ENCODE measurements at places on chromosomes 16 and 17.
A peak's percentile ranks its signal among the peaks of the same experiment; 100 is the strongest.

- DNase-seq: no peak
Observed at GRCh38 chr17:320809-321385, 31.7 kb downstream of the RPH3AL start.

GRCh38 chr17:64036198-64036922 lies 15.9 kb upstream of the ICAM2 start:
- no peak for DNase-seq

DNA sequence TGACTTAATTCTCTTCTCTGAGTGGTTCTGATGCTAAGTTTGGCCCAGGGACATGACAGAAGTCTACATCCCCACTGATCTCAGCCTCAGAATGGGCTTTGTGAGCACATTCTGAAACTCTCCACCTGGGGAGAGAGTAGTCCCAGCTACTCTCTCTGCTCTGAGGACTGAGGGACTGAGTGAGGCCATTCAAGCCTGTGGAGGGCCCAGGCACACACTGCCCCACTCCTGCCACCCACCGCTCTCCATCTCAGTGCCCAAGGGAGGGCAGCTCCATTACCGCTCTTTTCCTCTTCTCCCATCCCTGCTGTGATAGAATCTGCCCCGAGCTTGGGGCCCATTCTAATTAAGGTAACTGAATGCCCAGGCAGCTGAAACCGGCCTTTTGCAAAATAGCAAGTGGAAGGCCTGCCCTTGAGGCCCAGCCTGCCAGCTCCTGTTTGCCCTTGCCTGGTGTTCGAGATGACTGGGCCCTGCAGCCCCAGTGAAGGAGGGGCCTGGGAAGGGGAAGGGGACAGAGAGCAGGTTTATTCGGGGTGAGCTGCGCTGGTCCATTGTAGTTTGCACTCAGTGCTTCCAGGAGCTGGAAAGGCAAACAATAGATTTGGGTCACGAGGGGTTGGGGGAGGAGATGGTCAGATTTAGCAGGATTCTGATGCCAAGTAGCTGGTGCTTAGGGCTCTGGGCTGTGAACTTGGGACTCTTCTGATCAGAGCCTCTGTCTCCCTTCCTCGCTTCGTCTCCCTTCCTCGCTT lies 76.2 kb downstream of the RAB11FIP4 start:
- no peak for DNase-seq

DNA sequence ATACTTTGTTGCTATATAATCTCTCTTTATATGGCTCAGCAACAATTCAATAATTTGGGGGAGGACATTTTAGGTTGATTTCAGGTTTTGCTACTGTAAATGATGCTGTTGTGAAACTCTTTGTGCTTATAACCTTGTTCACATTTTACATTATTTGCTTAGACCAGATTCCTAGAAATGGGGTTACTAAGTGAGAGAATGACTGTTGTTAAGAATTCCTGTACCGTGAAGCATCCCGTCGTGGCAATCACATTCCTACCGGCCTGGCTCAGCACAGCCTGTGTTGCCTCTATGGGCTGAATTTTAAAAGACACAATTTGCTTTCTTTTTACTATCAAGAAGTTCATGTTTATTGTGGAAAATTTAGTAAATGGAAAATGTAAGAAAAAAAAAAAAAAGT lies 31.4 kb downstream of the B9D1 start:
- DNase-seq: no peak

DNA sequence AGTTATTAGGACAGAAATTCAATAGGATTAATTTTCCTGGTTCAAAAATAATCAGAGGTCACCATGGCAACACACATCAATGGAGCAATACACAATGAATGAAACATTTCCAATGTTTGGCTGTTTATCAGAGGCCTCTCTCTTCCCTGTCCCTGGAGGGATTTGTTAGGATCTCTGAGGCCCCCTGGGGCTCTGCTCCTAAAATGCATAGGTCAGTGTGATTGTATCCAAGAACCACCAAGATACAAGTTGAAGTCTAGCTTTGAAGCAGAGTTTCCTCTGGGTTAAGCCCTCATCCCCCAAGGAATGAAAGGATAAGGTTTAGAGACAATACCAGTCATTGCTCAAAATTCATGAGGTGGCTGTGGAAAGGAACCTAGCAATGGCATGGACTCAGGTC lies 561.2 kb upstream of the C16orf82 start:
- DNase-seq: no peak

- peak; percentile 63 for DNase-seq
Observed at GRCh38 chr17:77882481-77883212, 75.9 kb upstream of the TNRC6C start.

DNA sequence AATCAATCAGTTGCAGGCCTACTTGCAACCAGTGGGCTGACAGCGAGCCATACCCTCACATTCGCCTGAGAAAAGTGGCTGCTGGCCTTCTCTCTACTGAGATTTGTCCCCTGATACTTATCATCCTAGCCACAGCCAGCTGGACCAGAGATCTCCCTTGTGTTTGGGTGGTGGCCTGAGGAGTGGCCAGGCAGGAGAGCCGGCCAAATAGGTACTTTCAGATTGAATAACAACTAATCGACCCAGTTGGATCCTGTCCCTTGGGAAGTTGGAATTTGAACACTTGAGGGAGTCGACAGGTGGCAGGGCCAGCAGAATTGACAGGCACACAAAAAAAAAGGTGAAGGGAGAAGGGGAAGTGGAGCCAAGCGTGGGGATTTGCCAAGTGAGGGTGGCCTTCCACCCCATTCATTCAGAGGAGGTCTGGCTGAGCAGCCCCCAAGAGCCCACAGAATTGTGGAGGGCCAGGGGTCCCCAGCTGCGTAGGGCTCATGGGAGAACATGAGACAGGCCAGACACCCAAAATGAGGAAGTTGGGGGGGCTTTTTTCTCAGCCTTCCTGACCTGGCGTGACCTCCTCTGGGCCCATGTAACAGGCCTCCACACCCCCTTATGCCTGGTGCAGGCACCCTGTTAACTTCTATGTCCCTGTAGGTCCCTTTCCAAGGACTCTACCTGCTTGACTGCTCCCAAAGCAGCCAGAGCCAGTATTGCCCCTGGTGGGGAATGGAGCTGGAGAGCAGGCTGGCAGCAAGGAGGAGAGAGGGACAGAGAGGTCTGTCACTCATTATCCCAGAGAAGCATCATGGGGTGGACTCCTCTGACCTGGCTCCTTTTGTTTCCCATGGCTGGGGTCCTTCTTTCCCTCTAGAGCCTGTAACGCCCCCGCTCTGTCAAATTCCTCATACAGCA lies 2.9 kb upstream of the RANGRF start:
- DNase-seq: no peak

DNA sequence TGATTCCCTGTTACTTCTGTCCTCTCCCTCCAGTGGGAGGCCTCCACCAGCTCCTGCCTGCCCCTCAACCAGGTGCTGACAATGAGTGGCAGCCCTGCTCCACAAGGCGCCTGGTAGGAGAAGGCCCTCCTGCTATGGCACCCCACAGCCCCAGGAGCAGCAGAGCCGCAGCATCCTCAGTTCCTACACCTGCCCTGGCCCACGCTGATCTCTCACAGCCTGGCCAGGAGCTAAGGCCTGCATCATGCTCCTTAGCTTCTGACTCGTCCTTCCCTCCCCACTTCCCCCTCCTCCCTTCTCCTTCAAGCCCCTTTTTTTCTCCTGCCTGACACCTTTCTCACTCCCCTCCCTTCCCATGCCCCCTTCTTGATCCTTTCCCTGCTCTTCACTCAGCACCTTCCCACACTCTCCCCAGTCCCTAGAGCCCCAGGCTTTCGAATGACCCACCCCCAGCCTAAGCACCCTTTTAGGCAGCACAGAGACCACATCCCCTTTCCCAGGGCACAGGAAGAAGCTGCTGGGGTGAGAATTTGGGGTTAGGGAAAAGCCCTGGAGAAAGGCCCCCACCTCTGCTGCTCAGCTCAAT lies 6.5 kb downstream of the PROCA1 start:
- DNase-seq: no peak

DNA sequence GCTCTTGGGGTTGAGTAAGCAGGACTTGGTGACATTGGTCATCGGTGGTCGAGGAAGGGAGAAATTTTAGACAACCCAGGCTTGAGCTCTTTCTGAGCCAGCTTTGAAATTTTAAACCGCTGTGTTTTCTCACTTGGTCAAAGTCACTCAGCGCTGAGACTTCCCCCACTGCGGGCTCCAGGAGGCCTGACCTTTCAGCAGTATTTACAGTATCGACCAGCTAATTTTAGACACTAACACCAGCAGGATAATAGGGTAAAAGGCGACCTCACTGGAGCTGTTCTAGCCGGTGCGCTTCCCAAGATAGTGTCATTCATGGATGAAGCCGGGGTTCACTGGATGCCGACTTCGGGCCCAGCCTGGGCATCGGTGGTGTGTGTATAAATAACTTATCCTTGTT lies 29.7 kb upstream of the WSCD1 start:
- no peak for DNase-seq

- DNase-seq: no peak
Observed at GRCh38 chr17:19388791-19389785, 2.1 kb upstream of the MFAP4 start.

GRCh38 chr17:32976131-32976530 lies 15.5 kb upstream of the SPACA3 start:
- DNase-seq: no peak

DNA sequence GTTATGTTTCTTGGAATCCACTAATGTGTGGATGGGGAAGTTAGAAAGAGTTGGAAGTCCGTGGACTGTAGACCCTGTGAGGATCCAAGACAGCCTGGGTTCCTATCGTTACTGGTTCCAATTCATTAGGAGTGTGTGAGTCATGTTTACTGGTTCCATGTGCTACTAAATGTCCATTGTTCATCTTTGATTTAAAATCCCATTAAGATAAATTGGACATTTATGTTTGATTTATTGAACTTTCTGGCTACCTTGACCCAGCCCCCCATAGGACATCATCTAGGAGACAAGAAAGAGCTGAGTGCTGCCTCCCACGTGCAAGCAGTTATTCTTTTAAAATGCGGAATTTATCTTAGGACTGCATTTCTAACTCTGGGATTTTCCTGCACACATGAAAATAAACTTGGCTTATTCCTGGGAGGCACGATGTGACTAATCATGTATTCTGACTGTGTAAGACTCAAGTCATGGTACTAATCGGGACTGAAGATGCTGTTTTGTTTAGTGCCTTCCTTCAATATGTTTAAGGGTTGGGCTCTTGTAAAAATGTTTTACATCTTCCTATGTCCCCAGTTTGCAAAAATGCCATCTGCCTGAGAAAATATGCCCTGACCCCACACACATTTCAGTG lies 53.4 kb downstream of the RGS9 start:
- no peak for DNase-seq

DNA sequence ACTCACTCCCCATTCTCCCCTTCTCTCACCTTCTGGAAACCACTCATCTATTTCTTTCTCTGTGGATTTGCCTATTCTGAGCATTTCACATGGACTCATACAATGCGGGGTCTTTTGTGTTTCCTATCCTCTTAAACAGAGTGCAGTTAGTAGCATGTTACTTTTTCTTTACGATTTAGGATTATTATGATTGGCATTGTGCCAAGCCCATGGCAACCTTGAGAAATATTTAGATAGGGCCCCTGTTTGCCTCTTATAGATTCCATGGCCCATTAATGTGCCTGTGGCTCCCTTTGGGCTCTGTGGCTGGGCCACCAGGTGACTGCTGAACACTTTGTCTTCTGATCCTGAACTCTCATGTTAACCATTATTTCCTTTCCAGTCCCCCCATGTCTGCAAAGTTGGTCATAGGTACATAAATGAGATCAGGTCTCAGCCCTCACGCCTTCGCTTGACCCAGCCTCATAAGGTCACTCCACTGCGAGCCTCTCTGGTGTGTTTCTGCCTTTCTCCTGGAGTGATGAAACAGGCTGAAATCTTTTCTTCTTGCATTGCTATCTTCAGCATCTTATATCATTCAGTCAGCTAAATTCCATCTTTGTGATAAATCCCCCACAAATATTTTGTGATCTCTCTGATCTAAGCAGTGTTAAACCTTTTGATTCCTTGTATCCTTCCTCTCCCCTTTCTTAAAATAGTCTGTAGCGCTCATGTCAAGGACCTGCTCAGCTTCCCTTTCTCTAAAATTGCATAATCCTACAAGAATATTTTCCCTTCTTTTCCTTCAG lies 44.0 kb downstream of the MYH3 start:
- no peak for DNase-seq

DNA sequence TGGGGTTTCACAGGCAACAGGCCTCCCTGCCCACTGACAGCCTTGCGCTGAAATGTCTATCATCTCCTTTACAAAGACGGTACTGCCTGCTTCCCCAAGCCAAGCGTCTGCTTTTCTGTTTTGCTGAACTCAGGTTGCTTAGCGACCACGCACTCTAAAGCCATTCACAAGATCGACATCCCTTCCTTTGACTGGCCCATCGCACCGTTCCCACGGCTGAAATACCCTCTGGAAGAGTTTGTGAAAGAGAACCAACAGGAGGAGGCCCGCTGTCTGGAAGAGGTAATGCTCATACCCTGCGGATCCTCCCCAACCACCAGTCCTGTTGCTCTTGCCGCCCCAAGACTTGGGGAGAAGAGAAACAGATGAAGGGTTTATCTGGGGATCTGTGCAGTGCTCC lies 28.7 kb downstream of the TMEM186 start:
- DNase-seq: no peak

DNA sequence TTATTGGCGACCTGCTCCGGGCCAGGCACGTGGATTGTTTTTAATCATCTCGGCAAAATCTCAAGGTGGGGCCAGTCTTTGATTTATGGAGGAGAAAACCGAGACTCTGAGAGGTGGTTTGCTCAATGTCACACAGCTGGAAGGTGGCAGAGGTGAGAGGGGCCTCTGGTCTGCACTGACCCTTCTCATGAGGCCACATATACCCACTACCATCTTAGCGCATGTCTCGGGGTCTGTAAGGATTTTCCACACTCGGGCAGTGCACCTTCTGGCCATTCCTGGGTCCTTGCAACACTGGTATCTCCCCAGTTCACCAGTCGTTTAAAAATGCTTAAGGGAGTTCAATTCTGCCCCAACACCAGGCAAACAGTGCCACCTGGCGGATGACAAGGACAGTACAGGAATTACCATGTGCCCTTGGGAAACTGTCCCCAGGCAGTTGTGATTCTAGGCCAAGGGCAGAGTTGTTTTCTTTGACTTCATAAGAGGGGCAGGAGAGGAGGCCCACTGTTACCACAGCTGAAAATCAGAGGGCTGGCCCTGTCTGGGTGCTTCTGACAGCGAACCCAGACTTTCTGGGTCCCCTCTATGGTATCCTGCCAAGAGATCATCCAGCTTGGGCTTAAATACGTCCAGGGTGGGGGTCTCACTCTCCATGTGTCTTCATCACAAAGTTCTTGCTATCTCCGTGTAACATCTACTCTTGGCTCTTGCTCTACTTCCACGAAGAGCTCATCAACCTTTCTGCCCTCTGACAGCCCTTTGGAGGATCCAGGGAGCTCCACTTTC lies 39.4 kb upstream of the RAI1 start:
- peak; percentile 81 for DNase-seq

GRCh38 chr17:61454381-61455323 lies 2.4 kb downstream of the TBX4 start:
- DNase-seq: no peak

GRCh38 chr17:28950752-28951427 lies 428 bp downstream of the PHF12 start:
- DNase-seq: no peak

GRCh38 chr16:50520451-50521245 lies 27.5 kb upstream of the NKD1 start:
- no peak for DNase-seq

- no peak for DNase-seq
Observed at GRCh38 chr17:67610061-67610460, 107.7 kb upstream of the NOL11 start.

GRCh38 chr17:44170135-44170498 lies 387 bp upstream of the ASB16 start:
- no peak for DNase-seq

Data from stimulated activated CD4-positive, alpha-beta T cell treated with anti-CD3 and anti-CD28 coated beads, Interleukin-4, amount 100 ng/mL, for 1 hour (primary cell).